T-helper 17 cell (primary cell): ENCODE measurements at places on chromosomes 6 and 20.

DNA sequence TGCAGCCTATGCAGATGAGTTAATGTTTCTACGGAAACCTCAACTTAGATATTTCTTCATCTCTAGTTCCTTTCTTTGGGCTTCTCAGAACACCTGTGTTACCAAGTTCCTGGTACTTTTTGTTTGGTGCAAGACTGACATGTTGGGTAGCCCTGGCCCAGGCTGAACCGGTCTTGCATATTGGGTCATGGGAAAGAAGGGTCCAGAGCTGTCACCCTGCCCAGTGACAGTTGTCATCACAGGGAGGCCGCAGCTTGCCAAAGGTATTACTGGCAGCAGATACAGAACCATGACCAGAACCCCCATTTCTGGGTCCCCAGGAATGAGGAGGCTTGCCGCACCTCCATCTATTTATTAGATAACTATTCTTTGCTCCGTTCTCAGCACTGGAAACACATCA is 40.2 kb downstream of the PDYN start:
- DNase-seq: no peak
- H3K4me3 ChIP-seq: no peak overlapping the region
- H3K27me3 ChIP-seq: peaks cover 46% of the 10 kb centered on the region

DNA sequence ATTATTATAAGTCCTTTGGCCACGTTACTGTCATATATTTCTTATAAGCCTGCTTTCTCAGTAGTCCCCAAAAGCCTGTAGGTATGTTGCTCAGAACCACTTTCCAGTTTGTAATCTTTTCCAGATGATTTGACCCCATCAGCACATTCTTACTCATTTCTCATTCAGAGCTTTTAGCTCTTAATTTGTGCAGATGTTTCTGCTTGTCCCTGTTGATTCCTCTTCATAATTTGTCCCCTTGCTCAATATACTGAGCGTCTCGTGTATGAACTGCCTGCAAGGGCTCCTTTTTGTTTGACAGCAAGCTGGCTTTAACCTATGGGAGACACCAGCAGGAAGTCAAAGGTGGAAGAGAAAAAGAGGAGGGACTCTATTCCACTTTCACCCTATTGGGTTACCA is 733.8 kb upstream of the GJE1 start:
- H3K27ac ChIP-seq: no peak overlapping the region
- H3K4me3 ChIP-seq: no peak overlapping the region
- DNase-seq: no peak
- no peaks in the 10 kb centered on the region for H3K36me3 ChIP-seq
- peaks cover 15% of the 10 kb centered on the region for H3K27me3 ChIP-seq

- peaks cover 10% of the 10 kb centered on the region for H3K4me1 ChIP-seq
- DNase-seq: no peak
- peaks cover 8% of the 10 kb centered on the region for H3K36me3 ChIP-seq
- H3K4me3 ChIP-seq: no peak overlapping the region
These were observed 15.1 kb downstream of the PDSS2 start for GRCh38 chr6:107444277-107444676.

DNA sequence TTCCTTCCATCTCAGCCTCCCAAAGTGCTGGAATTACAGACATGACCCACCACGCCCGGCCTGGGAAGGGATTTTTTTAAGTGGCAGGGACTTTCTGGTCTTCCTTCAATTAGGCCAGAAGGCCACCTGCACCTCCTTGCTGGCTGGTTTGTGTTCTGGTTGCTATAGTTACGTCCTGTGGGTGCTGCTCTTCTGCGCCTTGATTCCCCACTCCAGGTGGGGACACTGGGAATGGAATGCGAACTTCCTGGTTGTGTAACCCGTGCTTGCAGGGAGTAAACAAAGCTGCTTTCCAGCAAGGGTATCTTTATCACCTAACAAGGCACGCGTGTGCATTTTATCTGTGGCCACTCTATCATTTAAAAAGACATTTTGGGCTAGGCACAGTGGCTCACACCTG is 117.7 kb downstream of the PLEKHG1 start:
- no peak for DNase-seq
- H3K27ac ChIP-seq: no peak overlapping the region
- no peaks in the 10 kb centered on the region for H3K27me3 ChIP-seq
- peaks cover 17% of the 10 kb centered on the region for H3K4me1 ChIP-seq
- H3K36me3 ChIP-seq: no peaks in the 10 kb centered on the region
- no peak overlapping the region for H3K4me3 ChIP-seq

DNA sequence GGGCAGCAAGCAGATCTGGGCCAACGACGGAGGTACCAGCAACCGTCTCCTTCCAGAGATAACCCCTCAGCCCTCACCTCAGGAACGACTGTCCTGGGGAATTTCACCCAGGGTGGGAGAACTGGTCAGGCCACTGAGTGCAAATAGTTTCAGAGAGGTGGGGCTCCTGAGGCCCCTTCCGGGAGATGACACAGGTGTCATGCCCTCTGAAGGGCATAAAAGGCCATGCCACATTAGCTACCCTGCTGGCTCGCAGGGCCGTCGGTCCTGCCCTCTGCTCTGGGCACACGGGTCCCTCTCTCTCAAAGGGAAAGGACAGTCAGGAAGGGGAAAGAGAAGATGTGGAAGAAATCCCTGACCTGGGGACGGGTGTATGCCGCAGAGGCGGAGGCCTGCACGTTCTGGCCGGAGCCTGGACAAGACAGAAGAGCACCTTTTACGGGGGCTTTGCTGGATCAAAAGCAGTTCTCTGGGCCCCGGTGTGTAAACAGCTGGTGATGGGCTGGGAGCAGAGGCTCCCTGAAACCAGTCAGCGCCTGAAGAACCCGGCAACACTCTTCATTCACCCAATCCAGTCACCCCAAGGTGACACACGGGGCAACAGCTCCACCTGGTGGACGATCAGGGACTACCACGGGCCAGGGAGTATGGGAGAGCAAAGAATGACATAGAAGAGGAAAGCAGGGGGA is 6.4 kb upstream of the TAF8 start:
- H3K4me3 ChIP-seq: peak overlapping the region; percentile 89
- H3K36me3 ChIP-seq: no peaks in the 10 kb centered on the region
- peak overlapping the region; percentile 95 for H3K27ac ChIP-seq
- no peaks in the 10 kb centered on the region for H3K27me3 ChIP-seq

GRCh38 chr6:156013155-156013554 is 557.5 kb upstream of the NOX3 start:
- peaks cover 12% of the 10 kb centered on the region for H3K4me1 ChIP-seq
- H3K4me3 ChIP-seq: peak overlapping the region; percentile 51
- peaks cover 5% of the 10 kb centered on the region for H3K36me3 ChIP-seq
- no peak for DNase-seq

DNA sequence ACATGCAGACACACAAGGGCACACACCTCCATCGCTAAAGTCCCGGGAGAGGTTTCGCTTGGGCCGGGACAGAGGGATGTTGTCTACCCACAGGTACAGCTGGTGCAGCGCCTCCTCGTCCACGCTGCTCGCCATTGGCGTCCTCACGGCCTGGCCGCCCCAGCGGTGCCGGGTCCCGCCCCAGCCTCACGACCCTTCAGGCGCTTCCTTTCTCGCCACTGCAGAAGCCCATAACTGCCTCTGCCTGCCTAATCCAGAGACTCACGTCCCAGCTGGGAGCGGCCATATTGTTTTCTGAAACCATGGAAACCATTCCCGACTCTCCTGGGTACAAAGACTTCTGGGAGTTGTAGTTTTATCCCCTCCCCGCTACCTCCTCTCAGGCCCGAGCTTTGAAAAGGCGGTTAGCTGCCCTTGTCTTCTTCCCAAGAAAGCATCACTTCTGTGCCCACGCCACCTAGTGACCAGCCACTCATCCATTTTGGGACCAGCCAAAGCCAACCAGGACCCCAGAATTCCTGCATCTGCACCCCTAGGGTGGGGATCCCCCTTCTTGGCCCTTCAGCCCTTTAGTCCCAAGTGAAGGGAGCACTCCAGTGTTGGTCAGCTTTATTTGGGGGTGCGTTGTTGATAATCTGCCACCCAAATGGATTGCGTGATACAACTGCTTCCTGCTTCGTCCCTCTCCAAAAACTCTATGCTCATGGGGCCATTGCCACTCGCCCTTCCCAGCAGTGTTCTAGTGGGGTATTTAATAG is at the start of gene SPEF1:
Gene SPEF1 (minus strand): TSS at position 296 of the 758 bp plus-strand sequence. CDS start 161 bp downstream, at position 135.
- H3K4me3 ChIP-seq: peak within 1 kb of the TSS; percentile 76
- peaks cover 38% of the 10 kb centered on the region for H3K4me1 ChIP-seq
- no peaks in the 10 kb centered on the region for H3K36me3 ChIP-seq
- no peaks in the 10 kb centered on the region for H3K27me3 ChIP-seq
- no peak within 1 kb of the TSS for H3K27ac ChIP-seq

DNA sequence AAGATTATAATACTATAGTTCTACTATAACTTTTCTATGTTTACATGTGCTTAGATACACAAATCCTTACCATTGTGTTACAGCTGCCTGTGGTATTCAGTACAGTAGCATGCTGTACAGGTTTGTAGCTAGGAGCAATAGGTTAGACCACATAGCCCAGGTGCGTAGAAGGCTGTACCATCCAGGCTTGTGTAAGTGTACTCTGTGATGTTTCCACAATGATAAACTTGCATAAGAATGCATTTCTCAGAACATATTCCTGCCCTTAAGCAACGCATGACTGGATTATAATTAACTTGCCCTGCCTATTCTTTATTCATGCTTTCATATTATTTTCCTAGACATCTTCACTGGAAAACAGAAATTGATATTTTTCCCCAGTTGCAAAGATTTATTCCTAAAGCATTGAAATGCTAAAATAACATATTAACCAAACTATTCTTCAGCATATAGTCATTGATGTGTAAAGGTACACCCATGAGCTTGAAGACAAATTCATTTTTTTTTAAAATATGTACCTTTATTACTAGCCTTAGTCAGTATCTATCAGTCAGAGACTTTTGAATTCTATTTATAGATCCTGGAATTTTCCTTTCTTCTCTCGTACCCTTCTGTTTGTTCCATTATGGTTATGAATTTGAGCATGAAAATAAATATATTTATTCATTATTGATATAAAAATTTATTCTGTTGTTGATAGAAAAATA is 7.2 kb upstream of the CTAGE9 start:
- H3K27ac ChIP-seq: no peak overlapping the region
- H3K4me3 ChIP-seq: no peak overlapping the region

DNA sequence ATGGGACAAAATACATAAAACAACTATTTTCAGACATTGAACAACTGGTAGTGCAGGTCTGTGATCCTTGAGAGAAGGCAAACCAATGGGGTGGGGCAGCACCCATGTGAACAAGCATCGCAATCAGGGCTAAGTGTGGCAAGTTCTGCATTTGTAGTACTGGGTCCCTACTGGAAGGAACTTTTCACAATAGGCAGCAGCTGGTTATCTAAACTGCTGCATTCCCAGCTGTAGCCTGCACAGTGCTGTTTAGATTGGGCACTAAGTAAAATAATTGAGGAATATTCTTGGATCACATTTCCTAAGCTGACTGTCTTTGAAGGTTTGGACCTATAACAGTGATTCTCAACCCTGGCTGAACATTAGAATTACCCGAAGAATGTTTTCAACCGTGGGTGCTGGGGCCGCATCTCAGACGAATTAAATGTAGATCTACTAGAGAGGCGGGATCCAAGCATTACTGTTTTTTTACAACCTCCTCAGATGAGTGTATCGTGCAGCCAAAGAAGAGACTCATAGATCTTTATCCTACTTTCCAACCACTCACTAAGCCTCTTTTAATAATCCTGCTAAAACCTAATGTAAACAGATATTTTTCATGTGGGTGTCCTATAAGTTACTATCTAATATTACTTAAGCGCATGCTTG is 12.4 kb upstream of the MAP3K4 start:
- peaks cover 5% of the 10 kb centered on the region for H3K27me3 ChIP-seq
- H3K36me3 ChIP-seq: peaks cover 2% of the 10 kb centered on the region
- no peak overlapping the region for H3K4me3 ChIP-seq
- DNase-seq: no peak

DNA sequence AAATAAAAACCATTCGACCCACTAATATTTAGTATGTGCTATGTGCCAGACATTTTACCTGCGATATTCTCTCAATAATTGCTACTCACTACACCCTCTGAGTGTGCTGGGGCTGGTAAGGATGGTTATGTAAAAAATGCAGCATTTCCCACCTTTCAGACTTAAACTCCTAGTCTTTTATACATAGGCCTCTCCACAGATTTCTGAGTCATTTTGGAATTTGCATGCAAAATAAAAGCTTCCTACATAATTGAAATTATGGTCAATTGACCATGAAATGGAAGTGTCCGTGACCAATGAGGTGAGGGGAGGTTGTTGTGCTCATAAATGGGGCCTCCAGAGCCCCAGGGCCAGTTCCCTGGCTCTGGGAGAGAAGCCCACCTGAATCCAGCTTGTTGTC is 37.7 kb upstream of the MAFB start:
- no peak for DNase-seq
- H3K4me1 ChIP-seq: no peaks in the 10 kb centered on the region
- H3K27ac ChIP-seq: no peak overlapping the region
- H3K27me3 ChIP-seq: peaks cover 20% of the 10 kb centered on the region

DNA sequence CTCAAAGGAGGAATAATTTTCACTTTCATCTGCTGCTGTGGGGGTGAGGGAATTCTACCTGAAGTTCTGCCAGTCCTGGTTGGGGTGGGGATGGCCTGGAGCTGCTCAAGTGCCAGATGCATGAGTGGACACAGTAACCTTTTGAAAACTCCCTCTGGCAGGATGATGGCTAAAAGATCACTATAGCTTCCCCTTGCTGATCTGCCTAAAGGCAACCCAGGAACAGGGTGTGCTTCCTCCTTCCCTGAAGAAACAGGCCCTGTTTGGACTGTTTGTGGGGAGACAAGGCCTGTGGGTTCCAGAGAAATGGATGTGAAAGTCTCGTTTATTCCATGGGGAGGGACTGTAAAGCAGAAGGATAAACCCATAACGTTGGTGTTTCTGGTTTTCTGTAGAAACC is 176.9 kb downstream of the DTNBP1 start:
- H3K4me3 ChIP-seq: no peak overlapping the region
- no peak for DNase-seq
- peaks cover 32% of the 10 kb centered on the region for H3K4me1 ChIP-seq
- H3K27me3 ChIP-seq: no peaks in the 10 kb centered on the region

DNA sequence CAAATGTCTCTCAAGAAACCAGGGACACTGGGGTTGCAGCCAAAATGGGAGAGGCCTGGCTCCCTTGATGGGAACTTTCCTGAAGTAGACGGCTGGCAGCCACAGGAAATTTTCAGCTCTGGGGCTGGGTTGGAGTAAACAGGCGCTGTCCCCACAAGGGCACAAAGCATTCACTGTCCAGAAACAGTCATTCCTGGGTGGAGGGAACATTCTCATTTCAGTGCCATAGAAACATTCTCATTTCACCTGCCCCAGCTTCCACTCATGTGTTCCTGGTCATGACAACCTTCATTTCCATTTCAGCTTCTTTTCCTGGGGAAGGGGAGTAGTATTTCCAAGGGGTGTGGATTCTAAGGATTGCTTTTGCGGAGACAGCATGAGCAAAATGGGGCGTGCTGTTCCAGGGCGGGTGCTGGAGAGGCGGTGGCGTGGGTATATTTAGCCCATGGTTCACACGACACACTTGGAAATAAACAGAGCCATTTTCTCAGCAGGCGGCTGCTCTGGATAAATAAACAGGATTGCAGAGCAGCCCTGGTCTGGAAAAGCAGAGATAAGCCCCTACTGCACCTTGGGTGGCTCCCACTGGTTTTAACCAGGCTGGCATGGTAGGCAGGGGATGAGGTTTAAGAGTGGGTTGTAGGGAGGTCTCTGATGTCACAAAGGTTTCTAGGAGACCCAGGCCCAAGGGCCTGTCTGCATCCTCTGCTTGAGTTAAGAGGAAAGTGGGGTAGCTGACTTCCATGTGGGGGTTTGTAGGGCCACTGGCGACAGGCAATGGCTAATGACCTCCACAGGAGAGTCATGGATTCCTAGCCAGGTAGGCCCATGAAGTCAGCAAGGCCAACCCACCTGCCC is 32.9 kb downstream of the COX4I2 start:
- H3K4me1 ChIP-seq: peaks cover 53% of the 10 kb centered on the region
- no peak for DNase-seq
- peak overlapping the region; percentile 90 for H3K27ac ChIP-seq
- no peaks in the 10 kb centered on the region for H3K27me3 ChIP-seq
